ENCODE measurements at places on chromosomes 2 and 18.

- DNase-seq = no peak
Measured at GRCh38 chr2:78201064-78201575, 678.9 kb upstream of the LRRTM4 start.

DNA sequence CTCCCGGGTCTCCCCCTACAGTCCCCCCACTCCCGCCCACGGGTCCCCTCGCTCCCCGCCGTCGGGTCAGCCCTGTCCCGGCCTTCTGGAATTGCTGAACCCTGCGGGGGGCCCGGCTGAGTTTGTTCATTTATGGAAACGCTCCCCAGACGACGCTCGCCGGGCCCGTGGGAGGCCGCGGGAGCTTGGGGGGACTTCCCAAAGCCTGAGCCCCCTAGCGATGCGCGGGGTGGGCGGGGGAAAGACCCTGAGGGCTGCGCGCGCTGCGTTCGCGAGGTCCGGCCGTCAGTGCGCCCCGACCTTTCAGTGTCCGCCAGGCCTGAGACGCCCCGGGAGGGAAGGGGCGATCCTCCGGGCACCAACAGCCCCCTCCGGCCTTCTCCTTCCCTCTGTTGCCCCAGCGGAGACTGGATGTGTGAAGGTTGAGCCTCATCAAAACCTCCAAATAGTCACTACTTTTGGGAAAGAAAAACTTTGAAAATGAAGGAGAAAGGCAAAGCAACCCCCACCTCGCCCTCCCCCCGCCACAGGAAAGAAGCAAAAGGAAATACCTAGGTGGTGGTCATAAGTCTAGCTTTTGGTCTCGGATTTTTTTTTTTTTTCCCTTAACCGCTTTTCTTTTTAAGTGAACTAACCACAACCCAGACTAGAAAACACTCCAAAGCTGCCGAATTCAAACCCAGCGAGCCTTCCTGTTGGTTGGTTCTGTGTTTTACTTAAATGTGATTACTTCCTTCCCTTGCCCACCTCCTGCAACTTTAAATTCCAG is 509 bp upstream of the CYS1 start:
- no peak for DNase-seq

DNA sequence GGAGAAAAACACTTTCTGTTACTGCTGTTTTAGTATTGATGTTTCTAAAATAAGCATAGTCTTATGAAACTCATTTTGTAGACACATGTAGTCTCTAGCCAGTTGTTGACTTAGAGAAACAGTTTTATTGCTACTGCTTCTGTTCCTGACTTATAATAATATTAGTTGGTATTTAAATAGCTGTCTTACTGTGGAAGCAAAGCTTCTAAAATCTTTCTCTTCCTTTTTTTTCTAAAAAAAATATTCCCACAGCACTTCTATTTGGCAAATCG is 121.8 kb downstream of the MTX2 start:
- DNase-seq = no peak

GRCh38 chr2:237864940-237865622 is 5.7 kb downstream of the RAMP1 start:
- DNase-seq = no peak

- no peak for DNase-seq
Measured at GRCh38 chr2:222930862-222931261, 70.0 kb downstream of the ACSL3 start.

- peak; percentile 60 for DNase-seq
Measured at GRCh38 chr2:233867993-233868532, at the start of gene MSL3B. MSL3B (minus strand) TSS chr2:233868386.

DNA sequence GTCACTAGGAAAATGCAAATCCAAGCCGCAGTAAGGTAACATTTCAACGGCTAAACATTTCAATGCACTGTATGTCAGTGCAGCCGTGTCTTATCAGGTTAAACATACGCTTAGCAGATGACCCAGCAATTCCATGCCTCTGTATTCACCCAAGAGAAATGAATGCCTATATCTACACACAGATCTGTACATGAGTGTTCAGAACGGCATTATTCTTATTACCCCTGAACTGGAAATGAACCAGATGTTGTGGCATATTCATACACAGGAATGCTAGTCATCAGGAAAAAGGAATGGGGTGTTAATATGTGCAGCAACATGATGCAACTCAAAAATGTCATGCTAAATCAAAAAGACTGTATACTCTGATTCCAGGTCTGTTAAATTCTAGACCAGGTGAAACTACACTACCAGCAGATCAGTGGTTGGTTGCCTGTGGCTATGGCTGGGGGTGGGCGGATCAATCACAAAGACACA is 80.4 kb upstream of the RPL31 start:
- DNase-seq = no peak

DNA sequence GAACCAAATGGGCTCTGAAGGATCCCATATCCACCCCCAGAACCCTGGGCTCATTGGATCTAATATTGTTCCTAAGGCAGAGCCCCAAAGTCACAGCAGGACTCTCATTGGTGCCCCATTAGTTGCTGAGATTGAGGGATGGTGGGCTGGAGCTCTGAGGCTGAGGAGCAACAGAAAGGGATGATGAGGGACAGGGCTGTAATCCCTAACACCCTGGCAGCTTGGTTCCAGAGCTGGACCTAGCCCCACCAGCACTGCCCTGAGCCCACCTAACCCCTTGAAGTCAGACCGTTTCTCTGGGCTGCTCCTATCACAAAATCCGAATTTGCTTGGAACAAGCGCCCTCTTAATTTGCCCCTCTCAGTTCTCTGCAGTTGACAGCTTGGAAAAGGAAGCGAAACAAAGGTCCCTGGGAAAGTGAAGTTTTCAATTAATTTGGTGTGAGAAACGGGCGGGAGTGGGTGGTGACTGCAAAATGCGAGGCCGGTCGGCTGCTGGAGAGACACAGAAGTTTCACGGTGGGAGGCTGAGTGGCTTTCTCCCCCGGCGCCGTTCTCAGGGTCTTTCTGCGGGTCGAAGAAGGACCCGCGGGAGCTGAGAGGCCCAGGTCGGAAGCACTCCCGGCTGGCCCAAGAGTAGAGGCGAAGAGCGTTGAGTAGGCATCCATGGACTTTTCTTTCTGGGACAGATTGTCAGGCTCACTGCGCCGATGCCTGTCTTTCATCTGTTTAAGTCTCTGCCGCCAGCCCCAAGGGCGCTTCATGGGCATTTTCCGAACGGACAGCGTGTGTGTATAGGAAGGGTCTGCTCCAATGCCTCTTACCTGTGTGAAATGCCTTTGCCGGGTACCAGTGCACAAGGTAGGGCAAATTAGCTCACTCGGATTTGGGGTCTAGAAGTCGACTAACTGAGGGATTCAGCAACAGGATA is 927 bp upstream of the HOXD13 start:
- DNase-seq = no peak

DNA sequence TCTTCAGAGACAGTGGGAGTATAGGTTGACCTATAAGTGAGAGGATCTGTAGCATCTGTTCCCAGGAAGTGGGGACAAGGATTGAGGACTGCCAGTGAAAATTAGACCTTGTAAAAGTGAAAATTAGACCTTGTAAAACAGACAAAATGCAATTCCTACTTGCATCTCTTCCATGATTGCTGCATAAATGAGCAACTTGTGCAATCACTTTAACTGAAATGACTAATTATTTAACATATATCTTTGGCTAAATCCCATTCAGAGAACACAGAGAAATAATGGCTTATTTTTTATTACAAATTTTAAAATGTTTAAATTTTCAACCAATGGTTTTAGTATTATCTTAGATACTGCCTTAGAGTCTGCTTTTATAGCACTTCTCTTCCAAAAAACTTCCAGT is 67.2 kb upstream of the NABP1 start:
- DNase-seq = no peak

DNA sequence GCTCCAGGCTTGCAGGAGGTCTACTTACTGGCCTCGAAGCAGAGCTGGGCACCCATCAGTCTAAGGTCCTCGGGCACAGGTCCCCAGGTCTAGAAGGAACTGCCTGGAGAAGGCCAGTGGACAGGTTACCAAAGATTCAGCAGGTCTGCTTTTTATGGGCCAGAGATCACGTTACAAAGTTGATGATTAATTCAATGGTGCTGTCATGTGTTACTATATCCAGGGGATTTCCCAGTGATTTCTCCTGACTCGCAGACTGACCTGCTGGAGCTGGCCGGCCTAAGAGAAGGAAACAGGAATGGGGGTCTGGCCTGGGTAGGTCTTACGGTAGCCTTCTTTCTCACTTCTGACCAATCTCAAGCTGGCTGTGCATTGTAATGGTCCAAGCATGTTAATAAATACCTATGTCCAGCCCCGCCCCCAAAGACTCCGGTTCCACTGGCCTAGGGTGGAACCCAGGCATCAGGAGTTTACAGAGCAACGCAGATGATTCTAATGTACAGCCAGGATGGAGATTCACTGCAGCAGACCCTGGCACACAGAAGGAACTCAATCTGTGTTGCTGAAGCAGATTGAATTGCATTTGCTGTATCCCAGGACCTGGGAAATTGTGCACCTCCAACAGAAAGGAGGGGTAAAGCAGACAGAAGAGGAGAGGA is at the start of gene NEURL3:
NEURL3 (minus strand) TSS at position 127 of the 659 bp plus-strand sequence; CDS start at position 56, 71 bp downstream.
- DNase-seq = no peak

GRCh38 chr2:230996661-230997060 is 740 bp downstream of the SPATA3 start:
- DNase-seq = no peak

DNA sequence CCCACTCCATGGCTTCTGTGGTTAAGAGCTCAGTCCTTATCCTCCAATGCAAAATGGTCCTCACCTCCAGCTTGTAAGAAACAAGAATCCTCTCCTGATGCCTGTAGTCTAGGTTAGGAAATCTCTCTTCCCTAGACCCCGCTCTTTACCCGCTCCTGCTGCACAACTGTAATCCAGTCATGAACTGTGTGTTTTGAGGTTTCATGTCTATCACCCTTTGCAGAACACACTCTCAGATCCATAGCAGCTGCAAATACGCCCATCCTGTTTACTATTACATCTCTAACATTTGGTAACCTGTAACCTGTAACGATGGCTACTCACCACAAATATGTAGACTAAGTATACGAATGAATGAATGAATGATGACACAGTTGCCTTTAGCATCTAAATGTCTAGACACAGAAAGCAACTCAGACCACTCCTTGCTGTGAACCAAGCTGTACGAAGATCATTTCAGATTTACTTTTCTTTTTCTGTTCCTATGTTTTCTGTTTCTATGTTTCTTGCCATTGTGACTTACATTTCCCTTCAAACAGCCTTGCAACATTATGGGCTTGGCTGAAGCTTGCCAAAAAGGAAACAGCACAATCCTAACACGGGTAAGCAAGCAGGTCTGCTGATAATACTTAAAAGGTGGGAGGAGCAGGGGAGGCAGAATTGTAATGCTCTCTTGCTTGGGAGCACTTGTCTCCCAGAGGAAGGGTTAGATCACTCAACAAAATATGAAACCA is 53.7 kb downstream of the EPHA4 start:
- peak; percentile 37 for DNase-seq

DNA sequence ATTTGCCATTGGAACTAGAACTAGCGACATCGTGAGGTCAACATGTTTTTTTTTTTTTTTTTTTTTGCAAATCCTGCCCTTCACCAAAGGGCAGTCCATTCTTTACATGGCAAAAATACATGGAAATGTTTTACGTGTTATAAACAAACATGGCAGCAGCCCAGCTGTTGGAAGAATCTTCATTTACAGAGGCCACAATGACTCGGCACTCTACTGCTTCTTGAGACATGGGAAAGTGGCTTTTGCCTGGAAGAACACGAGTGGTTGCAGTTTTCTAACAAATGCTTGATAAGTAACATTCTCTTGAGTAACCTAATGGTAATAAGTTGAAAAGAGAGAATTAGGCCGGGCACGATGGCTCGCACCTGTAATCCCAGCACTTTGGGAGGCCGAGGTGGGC is 22.8 kb upstream of the POLR1B start:
- no peak for DNase-seq

GRCh38 chr2:59390581-59390980 is 1149.5 kb upstream of the FANCL start:
- no peak for DNase-seq

DNA sequence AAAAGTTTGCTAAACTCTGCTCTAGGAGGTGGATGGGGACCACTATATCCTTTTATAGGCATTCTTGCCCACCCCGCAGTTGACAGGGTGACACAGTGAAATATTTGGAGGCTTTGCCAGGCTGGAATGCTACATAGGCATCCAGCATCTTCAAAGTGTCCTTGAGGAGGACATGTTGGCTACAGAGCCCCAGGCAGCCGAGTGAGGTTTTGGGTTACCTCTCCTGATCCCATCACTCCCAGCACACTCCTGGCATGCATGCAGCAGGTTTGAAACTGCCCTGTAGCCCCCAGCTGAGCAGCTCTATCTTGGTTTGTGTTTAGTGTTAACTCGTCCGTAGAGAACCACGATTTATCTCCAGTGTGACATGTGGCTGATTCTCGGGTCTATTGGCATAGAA is 7.3 kb downstream of the FOSL2 start:
- DNase-seq = no peak

DNA sequence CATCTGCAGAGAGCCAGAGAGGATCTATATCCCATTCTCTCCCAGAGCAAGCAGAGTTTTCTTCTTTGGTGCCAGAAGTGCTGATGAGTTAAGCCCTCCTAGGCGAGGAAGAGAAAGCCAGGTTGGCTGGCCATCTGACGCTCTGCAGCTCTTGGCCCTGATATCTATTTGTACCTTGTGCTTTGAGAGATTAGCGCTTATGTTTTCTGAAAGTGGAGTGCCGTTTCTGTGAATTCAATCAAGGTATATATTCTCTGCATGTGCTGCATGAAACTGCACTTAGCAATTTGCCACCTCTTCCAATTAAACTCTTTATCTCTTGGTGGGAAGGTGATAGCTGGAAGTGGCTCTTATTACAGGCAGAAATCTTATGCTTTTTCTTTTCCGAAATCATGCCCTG is 177.5 kb downstream of the LPIN1 start:
- no peak for DNase-seq

DNA sequence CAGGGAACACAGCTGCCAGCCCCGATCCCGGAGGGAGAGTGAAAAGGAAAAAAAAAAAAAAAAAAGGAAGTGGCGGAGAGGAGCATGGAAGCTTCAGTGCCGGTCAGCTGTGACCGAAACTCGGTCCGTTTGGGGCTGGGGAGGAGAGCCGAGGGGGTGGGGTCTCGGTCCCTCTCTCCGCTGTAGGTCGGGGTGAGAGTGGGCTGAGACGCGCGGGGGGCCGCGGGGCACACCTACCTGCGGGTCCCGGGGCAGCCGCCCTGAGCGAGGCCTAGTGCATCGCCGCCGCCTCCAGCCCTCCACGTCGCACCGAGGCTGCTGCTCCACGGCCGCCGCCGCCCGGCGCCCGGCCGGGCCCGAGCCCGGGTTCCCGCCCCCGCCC is 536 bp downstream of the VPS54 start:
- DNase-seq = no peak

- DNase-seq = no peak
Measured at GRCh38 chr18:61856678-61857077, 36.1 kb downstream of the RNF152 start.

- no peak for DNase-seq
Measured at GRCh38 chr2:118852605-118853128, 5.2 kb upstream of the EN1 start.

GRCh38 chr18:59303006-59303405 is 15.4 kb downstream of the CPLX4 start:
- DNase-seq = no peak

- no peak for DNase-seq
Measured at GRCh38 chr2:193841384-193842150, 1646.8 kb upstream of the TMEFF2 start.

Data from CD8-positive, alpha-beta T cell (primary cell).